SK-N-DZ (cell line): ENCODE measurements at places on chromosomes 4 and X.

DNA sequence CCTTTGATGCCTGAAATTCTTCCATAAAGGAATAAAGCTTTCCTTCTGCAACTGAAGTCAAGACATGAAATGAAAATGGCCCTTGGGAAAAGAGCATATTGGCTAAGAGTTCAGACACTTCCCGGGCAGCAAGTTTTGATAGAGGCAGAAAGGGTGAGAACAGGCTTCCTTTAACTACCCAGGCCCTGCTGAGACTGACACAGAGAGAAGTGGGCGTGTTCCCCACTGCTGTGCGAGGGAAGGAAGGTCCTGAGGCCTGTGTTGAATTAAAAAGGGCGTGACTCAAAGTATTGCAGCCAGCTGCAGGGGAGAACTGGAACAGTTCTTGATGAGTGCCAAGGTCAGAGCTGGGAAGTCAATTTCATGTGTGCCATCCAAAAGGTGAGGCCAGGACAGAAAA lies 33.9 kb upstream of the ADGRG2 start:
- DNase-seq: no peak

DNA sequence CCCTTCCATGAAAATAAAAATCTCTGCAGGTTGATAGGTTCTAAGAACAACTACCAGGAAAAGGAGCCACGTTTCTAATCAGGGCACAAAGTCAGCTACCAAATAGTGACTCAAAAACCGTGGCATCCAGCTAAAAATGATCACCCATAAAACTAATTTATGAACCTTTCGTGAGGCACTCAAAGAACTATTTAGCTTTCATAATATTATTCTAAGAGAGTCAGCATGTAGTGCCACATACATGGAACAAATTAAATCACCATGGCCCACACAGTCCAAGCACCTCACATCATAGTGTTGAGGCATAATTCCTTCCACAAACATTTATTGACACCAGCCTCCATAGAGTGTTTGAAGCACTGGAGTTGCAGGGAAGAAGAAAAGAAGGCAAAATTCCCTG lies 252.0 kb upstream of the PPARGC1A start:
- DNase-seq: no peak

DNA sequence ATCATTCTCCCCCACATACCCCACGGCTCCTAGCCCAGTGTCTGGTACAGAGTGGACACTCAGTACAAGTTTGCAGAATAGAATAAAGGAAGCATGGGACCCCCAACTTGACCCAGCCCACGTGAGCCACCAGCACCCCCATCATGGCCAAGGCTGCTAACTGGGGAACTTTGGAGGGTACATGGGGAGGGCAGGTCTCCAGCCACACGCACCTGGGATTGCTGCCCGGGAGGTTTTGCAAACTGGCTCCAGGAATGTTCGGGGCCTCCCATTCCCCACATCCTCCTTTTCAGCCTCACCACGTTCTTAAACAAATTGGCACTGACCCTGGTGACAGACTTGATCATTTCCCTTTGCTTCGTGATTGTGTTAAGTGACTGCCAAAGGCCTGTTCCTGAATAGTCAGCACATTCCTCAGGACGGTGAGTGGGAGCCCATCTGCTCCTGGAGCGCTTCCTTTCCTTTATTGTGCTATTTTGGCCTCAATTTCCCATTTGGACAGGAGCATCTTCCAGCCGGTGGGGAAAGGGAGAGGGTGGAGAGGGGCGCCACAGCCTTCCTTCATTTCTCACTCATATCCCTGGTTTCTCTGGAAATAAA lies 18.7 kb upstream of the XPNPEP2 start:
- DNase-seq: no peak

GRCh38 chr4:150141756-150142155 lies 63.5 kb downstream of the DCLK2 start:
- no peak for DNase-seq

DNA sequence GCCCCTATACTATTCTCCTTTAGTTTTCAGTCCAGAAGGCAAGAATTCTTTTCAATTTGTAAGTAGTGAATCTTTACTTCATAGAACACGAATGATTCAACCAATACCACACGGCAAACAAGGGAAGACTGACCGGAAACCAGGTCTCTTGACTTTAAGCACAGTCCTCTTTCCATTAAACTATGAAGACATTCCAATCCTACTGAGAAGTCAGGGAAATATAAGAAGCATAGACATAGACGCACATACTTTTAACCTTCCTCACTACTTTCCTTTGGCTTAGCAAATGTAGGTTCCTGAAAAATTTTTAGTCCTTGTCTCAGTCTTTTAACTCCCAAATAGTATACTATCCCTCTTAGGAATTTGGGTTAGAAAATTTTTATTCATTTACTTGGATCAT lies 9.1 kb downstream of the CHRDL1 start:
- no peak for DNase-seq

DNA sequence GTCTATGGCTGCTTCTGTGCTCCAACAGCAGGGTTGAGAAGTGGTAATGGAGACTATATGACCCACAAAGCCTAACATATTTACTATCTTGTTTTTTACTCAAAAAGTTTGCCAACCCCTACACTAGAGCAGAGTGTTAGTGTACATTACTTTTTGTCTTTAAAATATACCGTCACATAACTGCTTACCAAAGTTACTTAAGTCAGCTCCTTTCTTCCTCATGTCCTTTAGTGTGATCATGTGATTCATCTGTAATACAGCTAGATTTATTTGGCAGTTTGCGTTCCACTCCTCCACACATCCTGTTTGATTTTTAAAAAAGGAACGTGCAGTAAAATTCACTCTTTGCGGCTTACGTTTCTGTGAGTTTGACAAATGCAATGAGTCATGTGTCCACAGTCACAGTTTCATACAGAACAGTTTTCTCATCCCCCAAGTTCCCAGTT lies 162.4 kb upstream of the GPRIN3 start:
- no peak for DNase-seq

GRCh38 chr4:2837110-2837903 lies 6.3 kb upstream of the ADD1 start:
- no peak for DNase-seq

- no peak for DNase-seq
Measured at GRCh38 chr4:77360451-77360850, 203.4 kb downstream of the CCNG2 start.

GRCh38 chr4:94446386-94446785 lies 5.4 kb upstream of the PDLIM5 start:
- no peak for DNase-seq

DNA sequence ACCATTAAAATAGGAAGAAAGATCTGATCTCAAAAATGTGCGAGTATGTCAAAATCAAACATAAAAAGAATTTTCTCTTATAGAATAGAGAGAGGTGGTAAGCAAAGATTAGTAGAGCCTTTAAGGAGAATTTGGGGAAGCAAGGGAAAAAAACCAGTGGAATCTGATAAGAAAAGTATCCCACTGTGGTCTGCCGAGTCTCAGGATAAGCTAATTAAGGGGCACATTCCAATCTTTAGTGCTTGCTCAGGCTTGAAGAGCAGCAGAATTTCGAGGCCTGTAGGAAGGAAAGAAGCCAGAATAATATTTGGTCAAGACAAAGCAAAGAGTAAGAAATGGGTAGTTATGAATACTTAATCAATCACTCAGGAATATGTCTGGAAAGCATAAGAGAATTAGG lies 13.0 kb downstream of the STATH start:
- no peak for DNase-seq

DNA sequence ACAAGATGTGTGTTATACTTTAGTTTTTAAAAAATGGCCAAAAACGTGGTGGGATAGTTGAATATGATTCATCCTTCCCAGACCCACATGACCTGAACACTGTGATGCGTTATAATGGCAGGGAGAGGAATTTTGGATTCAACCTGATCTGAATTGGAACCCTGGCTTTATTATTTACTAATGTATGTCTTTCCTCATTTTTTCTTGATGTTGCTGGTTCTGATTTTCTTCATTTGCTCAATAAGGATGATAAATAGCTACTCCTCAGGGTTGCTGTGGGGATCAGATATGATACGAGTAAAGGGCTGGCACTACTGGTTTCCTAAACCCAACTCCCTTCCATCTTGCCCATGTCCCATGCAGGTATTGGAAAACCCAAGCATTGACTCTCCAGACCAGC lies 24.2 kb upstream of the ACSL1 start:
- DNase-seq: no peak

- DNase-seq: no peak
Measured at GRCh38 chr4:148786699-148787098, 344.5 kb upstream of the NR3C2 start.

GRCh38 chr4:133711817-133712216 lies 489.8 kb downstream of the PABPC4L start:
- DNase-seq: no peak

DNA sequence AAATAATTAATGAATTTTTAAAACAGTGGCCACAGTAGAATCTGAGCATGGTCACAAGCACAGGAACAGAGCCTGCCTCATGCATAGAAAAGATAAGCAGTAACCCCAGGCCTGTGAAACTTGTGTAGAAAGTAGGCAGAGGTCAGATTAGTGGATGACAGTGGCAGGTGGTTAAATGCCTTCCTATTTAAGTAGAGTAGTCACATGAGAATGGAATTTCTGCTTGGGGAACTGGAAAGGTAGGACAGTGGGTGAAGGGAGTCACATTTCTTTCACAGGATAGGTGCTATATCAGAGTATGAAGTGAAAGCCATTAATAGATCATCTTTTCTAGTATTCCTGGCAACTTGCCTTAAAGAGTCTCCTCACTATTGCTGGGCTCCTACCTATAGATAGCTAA lies 34.9 kb upstream of the ASB12 start:
- no peak for DNase-seq

DNA sequence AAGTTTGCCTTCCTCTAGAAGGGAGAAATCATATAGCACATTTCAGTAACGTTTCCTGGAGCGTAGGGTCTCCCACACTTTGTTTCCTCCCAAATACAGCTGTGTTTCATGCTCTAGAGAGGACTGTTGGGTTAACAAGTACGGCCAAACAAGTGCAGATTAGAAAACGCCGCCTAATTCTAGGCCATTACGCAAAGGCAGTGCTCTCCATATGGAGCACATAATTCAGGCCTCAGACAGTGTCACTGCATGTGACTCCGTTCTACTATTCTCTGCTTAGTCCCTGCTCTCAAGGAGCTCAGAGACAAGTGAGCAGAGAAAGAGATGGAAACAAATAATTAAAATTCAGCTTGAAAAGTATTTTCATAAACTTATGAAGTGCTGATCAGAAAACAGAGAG lies 11.6 kb downstream of the ZNF827 start:
- no peak for DNase-seq

DNA sequence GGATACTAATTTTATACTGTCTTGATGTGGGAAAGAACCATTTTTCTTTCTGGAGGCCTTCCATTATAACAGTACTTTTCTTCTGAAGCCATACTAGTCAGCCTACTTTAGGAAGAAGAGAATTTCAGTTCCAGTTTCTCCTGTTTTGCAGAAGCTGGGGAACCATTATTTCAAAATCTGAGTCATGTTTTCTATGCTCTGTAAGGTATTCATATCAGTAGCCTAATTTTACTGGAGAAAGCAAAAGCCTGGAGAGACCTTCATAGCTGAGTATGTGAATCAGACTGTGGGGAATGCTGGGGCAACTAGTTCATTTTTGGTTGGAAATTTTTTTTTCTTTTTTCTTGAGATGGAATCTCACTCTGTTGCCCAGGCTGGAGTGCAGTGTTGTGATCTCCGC lies 22.4 kb downstream of the AFF1 start:
- no peak for DNase-seq

DNA sequence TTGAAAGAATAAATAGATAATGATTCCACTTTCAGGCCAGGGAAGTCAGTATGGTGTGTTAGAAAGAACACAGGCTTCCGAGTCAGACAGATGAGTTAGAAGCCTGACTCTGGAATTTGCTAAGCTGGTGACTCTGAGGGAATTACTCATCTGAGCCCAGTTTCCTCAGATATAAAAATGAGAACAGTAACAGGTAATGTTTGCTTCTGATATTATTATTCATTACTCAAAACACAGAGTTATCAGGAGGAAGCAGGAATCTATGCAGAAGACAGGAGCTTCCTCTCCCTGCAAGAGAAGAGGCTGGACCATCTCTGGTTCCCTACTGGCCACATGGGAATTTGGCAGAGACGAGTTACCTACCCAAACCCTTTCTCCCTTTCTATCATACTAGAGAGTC lies 163.1 kb downstream of the EVC2 start:
- DNase-seq: no peak

GRCh38 chrX:99353412-99353811 lies 1056.7 kb downstream of the PCDH19 start:
- DNase-seq: no peak

- DNase-seq: no peak
Measured at GRCh38 chrX:111409326-111409725, 2.7 kb downstream of the DCX start.

DNA sequence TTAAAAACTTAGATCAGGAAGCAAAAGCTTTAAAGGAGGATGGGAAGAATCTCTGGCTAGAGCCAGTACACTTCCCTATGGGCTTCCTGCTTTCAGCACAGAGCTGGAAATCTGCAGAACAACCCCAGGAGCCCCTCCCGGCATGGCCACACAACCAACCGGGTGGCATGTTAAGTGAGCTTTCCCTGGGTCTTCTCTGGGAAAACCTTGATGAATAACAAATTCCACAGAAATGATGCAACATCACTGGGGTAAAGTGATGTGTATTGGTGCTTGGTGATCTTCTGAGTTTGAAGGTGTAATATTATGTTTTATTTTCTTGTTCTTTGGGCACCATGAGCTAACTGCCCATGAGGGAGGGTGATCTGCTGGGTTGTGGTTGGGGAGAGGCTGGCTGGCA lies 22.1 kb downstream of the NHS start:
- no peak for DNase-seq

GRCh38 chrX:110755611-110756010 lies 40.0 kb downstream of the CHRDL1 start:
- DNase-seq: no peak

- no peak for DNase-seq
Measured at GRCh38 chr4:110120506-110120905, 77.9 kb downstream of the ELOVL6 start.

GRCh38 chrX:96407501-96407900 lies 277.1 kb upstream of the DIAPH2 start:
- DNase-seq: no peak

GRCh38 chr4:93828995-93829819 lies 654 bp downstream of the ATOH1 start:
- peak; percentile 20 for DNase-seq

- DNase-seq: no peak
Measured at GRCh38 chr4:172656055-172656454, 512.6 kb upstream of the GALNT7 start.

GRCh38 chrX:150229481-150229880 lies 133.6 kb upstream of the MAMLD1 start:
- no peak for DNase-seq

GRCh38 chrX:22389556-22390179 lies 117.0 kb downstream of the CBLL2 start:
- no peak for DNase-seq

DNA sequence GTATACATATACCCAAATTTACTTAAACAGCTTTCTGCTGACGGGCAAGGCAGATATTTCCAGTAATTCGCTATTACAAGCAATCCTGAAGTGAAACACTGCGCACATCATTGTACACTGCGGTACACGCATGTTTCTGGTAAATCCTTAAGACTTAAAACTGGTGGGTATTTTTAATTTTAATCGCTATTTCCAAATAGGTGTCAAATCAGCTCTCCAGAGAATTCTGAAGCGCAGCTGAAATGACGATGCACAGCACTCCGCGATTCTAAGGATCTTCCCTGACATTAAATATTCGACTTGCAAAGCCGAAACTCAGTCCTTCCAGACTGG lies 361 bp downstream of the TMEM128 start:
- no peak for DNase-seq
